Fibroblast of the conjunctiva (primary cell): ENCODE measurements at places on chromosomes 3 and 15.

GRCh38 chr15:67792250-67792942, 32.9 kb upstream of the SKOR1 start:
- no peak for DNase-seq

DNA sequence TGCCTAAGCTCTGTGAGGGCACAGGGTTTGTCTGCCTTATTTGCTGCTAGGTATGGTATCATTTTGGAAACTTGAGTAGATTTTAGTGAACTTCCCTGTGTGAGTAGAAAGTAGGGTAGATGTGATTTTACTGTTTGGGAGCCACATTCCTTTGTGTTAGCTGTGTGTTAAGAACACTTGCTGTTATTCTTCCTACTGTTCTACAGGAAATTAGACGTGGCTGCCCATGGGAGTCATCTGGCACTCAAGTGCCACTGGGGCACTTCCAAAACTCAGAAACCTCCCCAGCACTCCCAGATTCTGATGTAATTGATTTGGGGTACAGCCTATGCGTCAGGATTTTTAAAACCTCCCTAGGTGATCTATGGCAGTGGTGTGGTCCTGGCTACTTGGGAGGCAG, 369.9 kb upstream of the C2CD4B start:
- DNase-seq = no peak

- DNase-seq = no peak
Observed at GRCh38 chr3:79113876-79114275, 653.9 kb downstream of the ROBO1 start.

- no peak for DNase-seq
Observed at GRCh38 chr3:97910931-97911351, 61.3 kb downstream of the RIOX2 start.

DNA sequence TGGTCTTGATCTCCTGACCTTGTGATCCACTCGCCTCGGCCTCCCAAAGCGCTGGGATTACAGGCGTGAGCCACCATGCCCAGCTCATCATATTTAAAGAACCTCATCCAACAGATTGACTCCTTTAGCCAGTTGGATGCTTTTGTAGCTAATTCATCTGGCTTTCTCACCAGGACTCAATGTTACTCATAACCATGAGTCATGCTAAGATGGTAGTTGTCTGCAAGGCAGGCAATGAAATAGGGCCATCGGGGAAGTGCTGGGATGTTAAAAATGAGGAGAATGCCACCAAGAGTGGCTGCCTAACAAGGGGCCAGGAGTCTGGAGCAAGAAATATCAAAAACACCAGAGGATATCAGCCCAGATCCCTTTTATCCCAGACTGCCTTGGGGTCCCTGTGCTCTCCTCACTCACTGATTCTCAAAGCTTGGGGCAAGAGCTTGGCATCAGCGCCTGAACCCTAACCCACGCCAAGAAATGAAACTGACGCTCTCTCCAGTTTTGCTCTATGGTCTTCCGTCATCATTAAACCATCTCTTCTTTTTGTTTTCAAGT, 7.4 kb upstream of the PCOLCE2 start:
- DNase-seq = peak; percentile 32

GRCh38 chr3:78516937-78517336, 1250.9 kb downstream of the ROBO1 start:
- no peak for DNase-seq

GRCh38 chr3:107767897-107768605, 245.3 kb downstream of the BBX start:
- DNase-seq = peak; percentile 26

DNA sequence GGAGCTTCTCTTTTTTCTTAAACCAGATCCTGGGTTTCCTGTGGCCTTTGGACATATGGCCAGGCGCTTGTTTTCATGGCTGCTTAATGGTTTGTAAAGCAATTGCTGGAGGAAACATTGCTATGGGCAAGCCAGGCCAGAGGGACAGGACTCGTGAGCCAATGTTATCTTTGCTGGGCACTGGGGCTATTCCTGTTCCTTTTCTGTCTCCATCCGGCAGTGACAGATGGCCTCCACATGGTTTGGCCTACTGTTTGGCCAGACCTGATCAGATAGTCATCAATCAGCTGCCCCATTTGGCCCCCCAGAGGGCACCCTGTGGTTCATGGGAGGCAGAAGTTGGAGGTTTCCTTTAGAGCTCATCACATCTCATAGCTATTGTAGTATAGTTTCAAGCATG, 326.1 kb upstream of the ROPN1 start:
- DNase-seq = no peak

DNA sequence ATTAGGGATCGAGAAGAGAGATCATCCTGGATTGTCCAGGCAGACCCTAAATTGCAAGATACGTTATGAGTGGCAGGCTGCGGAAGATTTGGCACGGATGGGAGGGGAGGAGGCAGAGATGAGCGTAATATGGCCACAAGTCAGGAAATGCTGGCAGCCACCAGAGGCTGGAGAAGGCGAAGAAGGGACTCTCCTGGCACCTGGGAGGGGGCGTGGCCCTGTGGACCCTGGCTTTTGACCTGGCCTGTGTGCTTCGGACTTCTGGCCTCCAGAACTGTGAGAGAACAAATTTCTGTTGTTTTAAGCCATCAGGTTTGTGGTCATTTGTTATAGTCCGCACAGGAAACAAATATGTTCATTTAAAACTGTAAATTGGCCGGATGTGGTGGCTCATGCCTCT, 31.9 kb upstream of the IGF1R start:
- no peak for DNase-seq

DNA sequence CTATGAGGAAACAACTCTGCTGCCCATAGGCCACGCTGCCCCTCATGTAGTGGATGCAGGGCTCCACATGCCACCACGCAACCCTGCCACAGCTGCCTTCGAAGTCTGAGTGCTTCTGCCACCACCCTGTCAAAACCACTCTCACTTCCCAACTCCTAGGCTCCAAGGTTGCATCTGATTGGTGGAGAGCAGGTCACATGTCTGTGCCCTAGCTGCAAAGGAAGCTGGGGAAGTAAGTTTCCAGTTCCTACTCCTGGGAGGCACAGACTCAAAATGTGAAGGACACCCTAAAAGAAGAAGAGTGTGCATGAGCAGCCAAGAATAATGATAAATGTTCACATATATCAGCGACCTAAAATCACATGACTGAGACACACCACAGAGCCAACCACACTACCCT, 31.9 kb upstream of the TICRR start:
- DNase-seq = no peak

- DNase-seq = no peak
Observed at GRCh38 chr3:169510693-169511010, 152.9 kb downstream of the MECOM start.

- no peak for DNase-seq
Observed at GRCh38 chr3:171026597-171027293, at the start of gene SLC2A2. Gene SLC2A2 (minus strand): TSS chr3:171026720. CDS start chr3:171026670, 50 bp downstream.

DNA sequence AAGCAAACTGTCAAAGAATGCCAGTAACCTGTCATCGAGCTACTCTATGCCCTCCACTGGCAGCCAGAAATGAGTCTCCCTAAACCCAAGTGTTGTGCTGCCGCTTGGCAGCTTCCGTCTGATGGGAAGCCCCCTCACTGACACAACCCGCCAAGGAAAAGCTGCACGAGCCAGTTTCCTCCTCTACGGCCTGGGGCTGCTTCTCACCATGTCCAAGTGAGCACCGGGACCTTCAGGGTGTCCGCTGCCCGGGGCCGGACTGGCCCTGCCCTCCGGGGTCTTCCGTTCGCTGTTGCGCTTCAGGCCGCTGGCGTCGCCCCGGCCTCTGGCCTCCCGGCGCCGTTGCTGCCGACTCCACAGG, 490 bp downstream of the TOMM70 start:
- no peak for DNase-seq

- DNase-seq = peak; percentile 1
Observed at GRCh38 chr3:161475905-161476304, 20.7 kb upstream of the OTOL1 start.

GRCh38 chr3:11629716-11630115, 14.0 kb downstream of the VGLL4 start:
- DNase-seq = no peak

- no peak for DNase-seq
Observed at GRCh38 chr15:91783008-91783407, 70.5 kb upstream of the SLCO3A1 start.

DNA sequence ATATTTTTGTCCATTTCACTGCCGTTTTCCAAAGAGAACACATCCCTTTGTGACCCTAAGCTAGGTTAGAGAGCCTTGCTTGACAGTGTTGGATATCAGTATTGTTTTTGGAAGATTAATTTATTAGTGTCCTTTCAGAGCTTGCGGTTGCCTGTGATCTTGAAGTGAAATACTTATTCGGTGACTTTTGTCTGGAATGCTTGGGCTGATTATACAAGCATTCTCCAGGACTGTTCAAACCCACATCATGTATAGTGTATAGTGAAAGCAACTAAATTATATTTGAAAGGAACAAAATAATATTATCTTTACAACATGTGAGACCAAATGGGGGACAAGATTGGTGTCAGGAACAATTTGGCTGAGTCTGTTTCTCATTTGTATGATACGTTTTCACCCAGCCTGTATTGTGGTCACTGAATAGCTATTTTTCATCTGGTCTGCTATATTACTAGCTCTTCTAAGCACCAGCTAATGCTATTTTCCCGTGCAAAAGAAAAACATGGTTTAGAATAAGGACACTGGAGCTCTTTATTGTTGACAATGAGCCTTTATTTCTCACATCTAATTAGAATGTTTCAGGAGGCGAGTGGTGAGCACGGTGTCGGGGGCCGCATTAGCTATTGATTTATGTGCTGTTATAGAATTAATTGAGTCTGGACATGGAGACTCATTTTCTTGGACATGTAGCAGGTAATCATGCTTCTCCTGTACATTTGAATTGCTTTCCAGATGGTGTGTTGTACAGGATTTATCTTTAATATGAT, 158.1 kb downstream of the APBA2 start:
- DNase-seq = no peak

DNA sequence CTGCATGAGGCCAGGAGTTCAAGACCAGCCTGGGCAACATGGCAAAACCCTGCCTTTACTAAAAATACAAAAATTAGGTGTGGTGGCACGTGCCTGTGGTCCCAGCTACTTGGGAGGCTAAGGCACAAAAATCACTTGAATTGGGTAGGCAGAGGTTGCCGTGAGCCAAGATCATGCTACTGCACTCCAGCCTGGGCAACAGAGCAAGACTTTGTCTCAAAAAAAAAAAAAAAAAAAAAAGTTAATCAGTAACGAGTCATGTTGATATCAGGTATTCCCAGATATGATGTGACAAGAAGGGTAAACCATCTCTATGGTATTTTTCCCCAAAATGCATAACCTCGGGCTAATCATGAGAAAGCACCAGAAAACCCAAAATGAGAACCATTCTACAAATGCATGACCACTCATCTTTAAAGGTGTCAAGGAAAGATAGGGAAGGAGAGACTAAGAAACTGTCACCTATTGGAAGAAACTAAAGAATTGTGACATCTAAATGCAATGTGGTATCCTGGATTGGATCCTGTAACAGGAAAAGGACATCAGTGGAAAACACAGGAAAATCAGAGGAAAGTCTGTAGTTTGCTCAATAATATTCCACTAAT, 66.5 kb upstream of the MAP4 start:
- no peak for DNase-seq

GRCh38 chr3:146550743-146551510, 6.5 kb upstream of the PLSCR1 start:
- DNase-seq = peak; percentile 87

GRCh38 chr3:190249414-190249813, 72.8 kb downstream of the CLDN1 start:
- DNase-seq = no peak

DNA sequence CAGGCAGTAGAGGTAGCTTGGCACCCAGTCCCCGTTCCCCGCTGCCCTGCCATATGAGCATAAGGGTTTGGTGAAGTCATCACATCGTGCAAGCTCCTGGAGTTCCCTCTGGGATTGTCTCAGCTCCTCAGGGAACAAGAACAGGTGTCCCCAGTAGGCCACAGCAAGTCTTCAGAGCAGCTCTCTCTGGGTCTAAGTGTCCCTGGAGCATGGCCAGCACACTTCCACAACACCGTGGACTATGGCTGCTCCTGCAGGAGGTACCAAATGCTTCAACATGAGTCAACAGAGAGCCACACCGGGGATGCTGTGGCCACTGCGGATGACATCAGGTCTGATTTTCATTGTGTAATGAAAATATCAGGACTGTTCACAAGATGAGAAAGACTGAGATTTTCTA, 23.1 kb downstream of the ABHD6 start:
- DNase-seq = no peak

DNA sequence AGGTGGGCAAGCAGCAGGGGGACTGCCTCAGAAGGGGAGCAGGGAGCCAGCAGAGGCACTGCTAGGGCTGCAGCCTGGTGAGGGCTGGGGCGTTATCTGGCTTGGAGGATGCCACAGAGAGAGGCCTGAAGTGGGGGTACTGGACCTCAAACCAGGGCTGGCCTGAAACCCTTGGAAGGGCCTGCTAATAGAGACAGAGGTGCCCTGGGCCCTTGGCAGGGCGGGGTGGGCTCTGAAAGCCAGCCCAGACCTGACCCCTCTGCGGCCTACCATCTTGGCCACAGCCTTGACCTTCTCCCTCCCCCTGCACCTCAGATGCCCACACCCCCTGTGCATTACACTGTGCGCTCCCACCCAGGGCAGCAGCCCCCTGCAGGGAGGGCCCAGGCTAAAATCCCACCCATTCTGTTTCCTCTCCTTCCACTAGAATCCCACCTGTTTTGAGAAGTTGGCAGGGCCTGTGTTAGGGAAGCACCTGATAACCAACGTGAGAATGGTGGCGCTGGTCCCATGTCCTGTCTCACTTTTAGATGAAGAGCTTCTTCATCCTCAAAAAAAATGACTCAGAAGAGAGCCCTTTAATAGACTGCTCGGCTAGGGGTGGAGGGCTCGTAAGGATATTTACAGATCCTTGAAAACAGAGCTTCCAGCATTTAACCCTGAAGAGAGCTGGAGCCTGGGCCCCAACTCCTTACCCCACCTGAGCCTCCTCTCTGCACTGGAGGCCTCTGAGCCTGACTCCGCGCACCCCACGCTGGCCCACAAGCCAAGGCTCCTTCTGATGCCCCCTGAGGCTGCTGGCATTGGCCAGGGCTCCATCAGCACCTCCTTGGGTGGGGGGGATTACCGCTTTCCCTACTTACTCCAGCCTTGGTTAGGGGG, 29.8 kb downstream of the LOXL1 start:
- DNase-seq = no peak

- no peak for DNase-seq
Observed at GRCh38 chr15:69104050-69104750, 56.2 kb upstream of the GLCE start.

DNA sequence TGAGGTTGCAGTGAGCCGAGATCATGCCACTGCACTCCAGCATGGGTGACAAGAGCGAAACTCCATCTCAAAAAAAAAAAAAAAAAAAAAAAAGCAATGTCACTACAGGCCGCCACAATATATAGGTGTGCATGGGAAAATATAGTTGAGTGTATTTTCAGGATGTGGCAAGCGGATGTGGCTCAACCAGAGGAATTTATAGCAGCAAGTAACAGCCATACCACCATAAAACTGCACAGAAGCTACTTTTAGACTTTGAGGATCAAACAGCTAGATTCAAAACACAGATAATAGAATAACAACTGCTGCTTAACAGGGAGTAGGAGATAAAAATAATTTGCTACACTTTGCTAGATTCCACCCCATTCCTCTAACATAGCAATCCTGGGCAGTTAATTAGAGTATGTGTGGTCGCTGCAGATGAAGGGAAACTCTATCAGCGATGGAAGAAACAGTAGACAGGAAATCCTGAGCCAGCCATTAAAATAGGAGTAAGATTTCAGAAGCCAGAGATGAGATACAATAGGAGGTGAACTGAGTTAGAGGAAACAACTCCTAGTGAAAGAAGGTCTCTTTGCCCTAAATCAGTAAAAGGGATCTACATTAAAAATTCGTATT, 318.7 kb upstream of the STT3B start:
- DNase-seq = no peak
